CD8-positive, alpha-beta memory T cell (primary cell): ENCODE measurements at places on chromosomes 6 and 20.

GRCh38 chr20:32639284-32639683, 34.5 kb downstream of the C20orf203 start:
- no peak for DNase-seq

GRCh38 chr20:23381876-23382275, 19.9 kb downstream of the GZF1 start:
- no peak for DNase-seq

- no peak for DNase-seq
Measured at GRCh38 chr6:69816026-69816425, 19.2 kb upstream of the LMBRD1 start.

DNA sequence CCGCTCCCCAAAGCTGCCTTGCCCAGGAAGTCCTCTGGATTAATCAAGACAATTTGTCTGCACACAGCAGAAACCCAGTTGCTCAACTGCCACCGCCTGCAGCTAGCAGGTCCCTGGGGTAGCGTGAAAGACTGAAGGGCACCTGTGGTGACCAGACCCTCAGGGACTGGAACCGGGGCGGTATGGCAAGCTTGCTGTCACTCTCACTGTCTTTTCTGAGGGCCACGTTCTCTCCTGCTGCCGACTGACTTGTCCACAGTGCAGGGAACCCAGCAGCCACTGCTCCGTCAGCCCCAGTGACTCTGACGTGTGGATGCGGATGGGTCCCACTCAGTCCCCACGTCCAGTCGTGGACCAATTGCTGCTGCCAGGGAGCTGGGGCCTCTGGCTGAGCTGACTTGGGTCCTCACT, 72.8 kb upstream of the PMEPA1 start:
- DNase-seq = no peak

GRCh38 chr20:61925555-61926252, 140.0 kb downstream of the TAF4 start:
- no peak for DNase-seq
